HL-60 (cell line): ENCODE measurements at places on chromosomes 7 and 10.
A peak's percentile ranks its signal among the peaks of the same experiment; 100 is the strongest.

- DNase-seq: no peak
These were observed 202.2 kb downstream of the AUTS2 start for GRCh38 chr7:69800495-69800894.

DNA sequence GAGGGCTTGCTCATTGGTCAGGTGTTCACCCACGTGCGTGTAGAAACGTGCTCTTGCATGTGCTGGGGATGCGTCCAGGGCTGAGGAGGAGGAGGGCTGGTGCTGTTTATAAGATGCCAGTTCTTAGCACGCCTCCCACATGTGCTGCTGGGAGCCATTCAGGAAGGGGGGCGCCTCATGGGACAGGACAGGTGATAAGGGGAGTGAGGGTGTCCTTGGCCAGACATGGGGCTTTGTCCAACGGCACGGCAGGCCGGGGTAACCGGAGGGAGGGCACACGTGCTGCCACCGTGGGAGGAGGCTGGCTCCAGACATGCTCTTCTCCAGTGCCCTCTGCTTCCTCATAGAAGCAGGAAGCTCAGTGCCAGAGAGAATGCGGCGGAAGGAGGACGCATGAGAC is 150.0 kb downstream of the ZMYND11 start:
- DNase-seq: peak; percentile 40

- DNase-seq: no peak
These were observed 240.3 kb upstream of the KAT6B start for GRCh38 chr10:74586088-74586585.

DNA sequence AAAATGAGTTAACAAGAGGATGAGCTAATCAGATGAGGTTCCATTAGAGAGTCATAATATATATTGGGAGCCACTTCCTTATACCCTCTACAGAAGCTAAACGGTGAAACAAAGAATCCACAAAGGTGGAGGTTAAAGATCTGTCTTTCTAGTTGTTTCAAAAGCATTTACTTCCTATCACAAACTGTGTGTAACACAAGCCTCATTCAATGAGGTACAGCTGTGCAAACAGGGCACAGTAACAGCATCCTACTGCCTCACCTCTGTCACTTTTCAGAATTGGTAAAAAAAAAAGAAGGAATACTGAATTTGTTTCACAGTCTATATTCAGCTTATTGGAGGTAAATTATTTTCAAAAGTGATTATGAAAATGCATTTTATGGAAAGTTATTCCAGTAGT is 128.7 kb downstream of the AGMO start:
- DNase-seq: no peak

- DNase-seq: peak; percentile 15
These were observed 71.5 kb downstream of the WAPL start for GRCh38 chr10:86449926-86450558.

- DNase-seq: no peak
These were observed 140.7 kb upstream of the AGK start for GRCh38 chr7:141410353-141411000.

GRCh38 chr10:100677290-100677945 is 68.0 kb upstream of the PAX2 start:
- DNase-seq: no peak

- no peak for DNase-seq
These were observed 64.8 kb upstream of the GTF2IRD1 start for GRCh38 chr7:74388880-74389415.
